GM23338 (cell line): ENCODE measurements at places on chromosomes 11 and 22. TPM values are rescaled to one million over a fixed set of nuclear protein-coding genes. Genes with fewer than 3 reads are reported as not detected.

Gene GLB1L3
- total RNA-seq: 33.1 and 35.9 TPM in 2 replicates

GRCh38 chr11:62656796-62657429, 3.8 kb upstream of the INTS5 start:
- no peak for DNase-seq

Gene TRPT1
- total RNA-seq: 36.9 and 40.6 TPM in 2 replicates

DNA sequence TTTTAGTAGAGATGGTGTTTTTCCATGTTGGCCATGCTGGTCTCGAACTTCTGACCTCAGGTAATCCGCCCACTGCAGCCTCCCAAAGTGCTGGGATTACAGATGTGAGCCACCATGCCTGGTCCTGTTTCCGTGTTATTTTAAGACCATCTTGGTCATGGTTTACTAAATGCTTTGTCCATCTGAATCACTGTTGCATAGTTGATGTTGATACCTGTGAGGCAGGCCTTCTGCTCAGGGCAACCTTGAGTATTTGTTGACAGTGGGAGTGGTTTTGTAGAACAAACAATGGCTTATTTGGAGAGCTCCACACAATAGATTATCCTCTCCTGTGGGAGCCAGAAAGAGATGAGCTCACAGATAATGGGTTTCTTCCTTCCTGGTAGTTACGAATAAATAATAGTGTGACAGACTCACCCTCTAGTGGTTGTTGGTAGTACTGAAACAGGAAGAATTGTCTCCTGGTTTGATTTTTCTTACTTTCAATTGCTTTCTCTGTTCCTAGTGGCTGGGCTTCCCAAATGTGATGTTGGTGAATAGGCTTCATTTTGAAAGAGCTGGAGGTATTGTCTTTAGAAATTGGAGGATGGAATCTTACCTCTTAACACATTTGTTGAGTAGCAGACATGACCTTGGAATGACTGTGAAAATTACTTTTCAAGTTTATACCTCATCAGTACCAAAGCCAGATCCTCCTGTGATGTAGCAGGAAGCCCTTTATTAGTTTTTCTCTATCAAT, 39.0 kb downstream of the CTNND1 start:
- peak; percentile 93 for DNase-seq

Gene DGCR2
- 59.3 and 83.0 TPM in 2 replicates for total RNA-seq

GRCh38 chr11:2265396-2265795, 5.0 kb downstream of the ASCL2 start:
- DNase-seq: no peak

Gene MS4A3
- total RNA-seq: not detected in 2 replicates

Gene F2
- 0.21 TPM in 1 of 2 replicates, not detected in the other for total RNA-seq

Gene APOBEC3F
- 3.4 and 4.7 TPM in 2 replicates for total RNA-seq
